ENCODE measurements at places on chromosomes 5 and 9.

DNA sequence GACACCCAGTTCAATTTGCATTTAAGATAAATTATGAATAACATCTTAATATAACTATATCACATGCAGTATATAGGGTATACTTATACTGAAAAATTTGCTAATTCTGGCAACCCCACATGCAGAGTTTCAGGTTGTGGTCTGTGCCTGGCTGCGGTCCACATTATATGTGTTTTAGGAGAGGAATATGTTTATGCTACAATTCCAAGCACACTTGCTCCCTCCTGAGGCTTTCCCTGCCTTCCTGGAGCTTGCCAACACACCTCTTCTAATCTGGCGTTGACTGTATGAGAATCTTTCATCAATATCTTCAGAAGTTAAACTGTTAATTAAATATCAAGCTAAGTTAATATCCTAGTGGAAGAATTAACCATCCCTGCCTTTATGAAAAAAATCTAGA is 45.2 kb downstream of the SEMA5A start:
- no peak for DNase-seq

GRCh38 chr5:80204808-80205614 is 50.8 kb downstream of the SERINC5 start:
- DNase-seq: no peak

- DNase-seq: no peak
Observed at GRCh38 chr9:37730256-37730655, 23.3 kb upstream of the TRMT10B start.

GRCh38 chr5:58622936-58623871 is 40.3 kb downstream of the RAB3C start:
- no peak for DNase-seq

- no peak for DNase-seq
Observed at GRCh38 chr5:31357038-31357437, 163.6 kb downstream of the CDH6 start.

GRCh38 chr9:4486176-4486575 is 4.1 kb upstream of the SLC1A1 start:
- DNase-seq: no peak

- no peak for DNase-seq
Observed at GRCh38 chr9:124794902-124795491, 18.1 kb downstream of the OLFML2A start.

DNA sequence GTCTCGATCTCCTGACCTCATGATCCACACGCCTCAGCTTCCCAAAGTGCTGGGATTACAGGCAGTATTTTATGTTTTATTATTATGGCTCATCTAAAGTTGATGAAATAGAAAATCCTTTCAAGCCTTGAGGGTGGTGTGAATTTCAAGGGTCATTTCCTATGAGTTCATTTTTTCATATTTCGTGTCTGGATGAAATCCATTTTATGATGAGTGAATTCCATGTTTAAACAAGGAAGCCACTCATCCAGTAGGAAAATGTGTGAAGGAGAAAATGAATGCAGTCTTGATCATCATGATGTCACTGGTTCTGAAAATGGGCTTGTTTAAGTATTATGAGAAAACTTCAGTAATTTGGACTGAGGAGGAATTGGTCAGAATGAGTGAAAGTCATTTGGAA is 74.6 kb upstream of the ZSWIM6 start:
- no peak for DNase-seq

DNA sequence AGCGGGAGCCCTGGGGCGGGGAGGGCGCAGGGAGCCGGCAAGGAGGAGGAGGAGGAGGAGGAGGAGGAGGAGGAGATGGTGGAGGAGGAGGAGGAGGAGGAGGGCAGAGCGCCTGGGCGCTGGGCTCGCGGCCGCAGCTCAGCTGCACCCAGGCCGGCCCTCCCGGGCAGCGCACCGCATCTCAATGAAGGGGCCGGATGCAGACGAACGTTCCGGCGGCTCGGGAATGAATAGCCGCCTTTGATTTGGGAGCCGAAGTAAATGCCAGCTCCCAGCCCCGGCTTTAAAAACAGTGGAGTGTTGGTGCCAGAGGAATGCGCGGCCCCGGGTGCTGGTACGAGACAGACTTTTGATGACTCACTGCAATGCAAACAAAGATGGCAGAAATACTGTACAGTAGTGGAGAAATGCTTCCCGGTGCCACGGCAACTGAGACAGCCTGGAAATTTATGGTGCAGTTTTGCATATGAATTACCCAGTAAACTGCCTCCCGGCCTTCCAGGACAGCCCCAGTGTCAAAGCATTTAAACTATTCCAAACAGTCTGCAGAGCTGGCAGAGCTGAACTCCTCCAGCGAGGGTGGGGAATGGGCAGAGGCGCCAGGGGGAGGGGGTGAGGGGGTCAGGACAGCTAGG is 43.1 kb downstream of the NACC2 start:
- DNase-seq: no peak

DNA sequence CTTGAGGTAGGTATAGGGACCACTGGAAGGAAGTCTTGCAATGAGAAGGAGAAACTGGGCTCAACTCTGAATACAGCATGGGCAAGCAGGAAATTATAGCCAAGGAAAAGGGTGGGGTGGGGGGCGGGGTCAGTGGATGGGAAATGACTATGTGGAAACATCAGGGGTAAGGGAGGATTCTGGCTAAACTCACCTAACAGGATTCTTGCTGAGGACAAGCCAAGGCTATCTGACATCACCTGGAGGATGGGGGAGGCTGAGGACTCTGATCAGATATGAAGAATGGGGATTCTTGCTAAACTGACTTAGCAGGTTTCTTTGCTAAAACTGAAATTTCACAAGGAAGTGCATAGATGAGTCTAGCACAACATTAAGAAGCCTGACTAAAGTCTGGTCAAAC is 40.8 kb downstream of the CTSL start:
- no peak for DNase-seq

DNA sequence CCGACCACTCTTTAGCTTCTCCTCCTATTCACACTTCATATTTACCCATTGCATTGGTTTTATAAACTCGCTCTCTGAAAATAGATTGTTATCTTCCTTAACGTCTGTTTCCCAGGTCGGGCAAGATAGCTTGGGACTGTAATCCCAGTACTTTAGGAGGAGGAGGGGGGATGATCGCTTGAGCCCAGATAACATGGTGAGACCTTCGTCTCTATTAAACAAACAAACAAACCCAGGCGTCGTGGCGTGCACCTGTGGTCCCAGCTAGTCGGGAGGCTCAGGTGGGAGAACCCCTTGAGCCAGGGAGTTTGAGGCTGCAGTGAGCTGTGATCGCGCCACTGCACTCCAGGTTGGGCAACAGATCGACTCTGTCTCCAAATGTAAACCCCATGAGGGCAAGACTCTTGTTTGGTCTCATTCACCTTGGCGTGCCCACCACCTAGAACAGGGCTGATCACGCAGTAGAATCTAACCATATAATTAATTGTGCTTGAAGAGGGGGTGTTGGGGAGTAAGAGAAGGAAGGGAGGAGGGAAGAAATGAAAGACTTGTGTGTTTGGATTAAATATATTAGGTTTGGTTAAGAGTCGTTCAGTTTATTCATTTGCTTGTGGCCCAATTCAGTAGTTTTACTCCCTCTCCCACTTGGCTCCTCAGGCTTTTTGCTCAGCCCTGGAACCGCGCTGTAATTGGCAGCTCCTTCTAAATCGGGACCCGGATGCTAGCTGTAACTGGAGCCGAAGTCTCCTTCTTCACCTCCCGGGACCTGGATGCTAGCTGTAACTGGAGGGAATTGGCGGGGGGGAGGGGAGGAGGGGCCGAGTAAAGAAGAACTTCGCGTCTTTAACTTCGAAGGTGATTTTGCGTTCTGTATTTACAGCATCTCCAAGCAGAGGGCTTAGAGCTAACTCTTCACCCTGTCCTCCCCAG is 24.9 kb downstream of the CDKN2A start:
- no peak for DNase-seq

DNA sequence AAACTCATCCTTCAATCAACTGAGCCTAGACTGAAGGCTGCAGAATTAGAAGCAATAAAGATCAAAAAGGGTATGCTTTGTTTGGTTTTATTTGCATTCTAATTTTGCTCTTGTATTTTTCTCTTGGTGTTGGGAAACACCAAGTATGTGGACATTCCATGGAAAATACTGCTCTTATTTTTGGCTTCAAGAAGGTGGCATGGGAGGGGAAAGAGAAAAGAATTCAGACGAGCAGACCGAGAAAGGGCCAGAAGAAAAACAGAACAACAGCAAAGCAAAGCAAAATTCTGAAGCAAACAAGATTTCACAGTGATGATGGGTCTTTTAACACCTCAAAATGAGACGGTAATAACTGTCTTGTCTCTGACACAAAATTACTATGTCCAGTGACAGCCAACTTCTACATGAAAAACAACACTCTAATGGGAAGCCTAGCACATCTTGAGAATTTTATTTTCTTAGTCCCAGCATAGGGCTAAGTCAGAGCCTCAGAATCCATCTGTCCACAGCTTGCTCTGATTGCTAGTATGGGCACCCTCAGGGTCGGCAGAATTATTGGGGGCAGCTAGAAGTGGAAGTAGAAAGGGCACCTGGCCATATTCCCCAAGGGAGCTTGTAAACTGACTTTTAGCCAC is 26.8 kb downstream of the FREM1 start:
- no peak for DNase-seq

GRCh38 chr5:78345485-78345884 is 14.9 kb upstream of the SCAMP1 start:
- no peak for DNase-seq

GRCh38 chr5:133119233-133119711 is 67.5 kb downstream of the HSPA4 start:
- no peak for DNase-seq

DNA sequence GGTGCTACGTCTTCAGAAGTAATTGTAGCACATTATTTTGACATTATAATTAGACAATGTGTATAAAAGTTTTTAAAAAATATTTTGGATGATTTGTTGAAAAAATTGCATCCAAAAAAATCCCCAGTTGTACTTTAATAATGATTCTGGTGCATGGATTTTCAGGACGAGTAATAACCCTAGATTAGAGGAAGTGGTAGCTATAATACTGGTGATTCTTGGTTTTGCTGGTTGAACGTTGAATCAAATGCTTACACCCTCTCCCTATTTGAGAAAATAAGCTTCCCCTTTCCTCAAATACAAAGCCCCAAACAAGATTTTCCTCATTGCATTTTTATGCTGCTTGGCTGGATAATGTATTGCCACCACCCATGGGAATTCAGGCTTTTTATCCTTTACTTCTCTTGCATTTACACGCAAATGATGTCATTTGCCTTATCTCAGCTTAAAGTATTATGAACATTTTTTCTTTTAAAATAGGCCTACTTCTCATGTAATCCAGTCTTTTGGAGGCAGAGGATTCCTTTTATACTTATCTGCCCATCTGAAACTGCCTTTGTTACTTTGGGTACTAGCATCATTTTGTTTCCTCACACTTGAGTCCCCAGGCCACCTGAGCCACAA is 86.3 kb downstream of the UBE2R2 start:
- DNase-seq: no peak

DNA sequence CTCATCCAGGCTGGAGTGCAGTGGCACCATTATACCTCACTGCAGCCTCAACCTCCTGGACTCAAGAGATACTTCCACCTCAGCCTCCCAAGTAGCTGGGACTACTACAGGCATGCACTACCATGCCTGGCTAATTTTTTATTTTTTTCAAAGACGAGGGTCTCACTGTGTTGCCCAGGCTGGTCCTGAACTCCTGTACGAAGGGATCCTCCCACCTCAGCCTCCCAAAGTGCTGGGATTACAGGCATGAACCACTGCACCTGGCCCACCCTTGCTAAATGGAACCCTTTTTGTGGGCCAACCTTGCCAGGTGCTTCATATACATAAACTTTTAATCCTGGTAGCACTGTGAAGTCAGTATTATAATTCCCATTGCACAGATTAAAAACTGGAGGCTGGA is 1.0 kb downstream of the GRHPR start:
- no peak for DNase-seq

DNA sequence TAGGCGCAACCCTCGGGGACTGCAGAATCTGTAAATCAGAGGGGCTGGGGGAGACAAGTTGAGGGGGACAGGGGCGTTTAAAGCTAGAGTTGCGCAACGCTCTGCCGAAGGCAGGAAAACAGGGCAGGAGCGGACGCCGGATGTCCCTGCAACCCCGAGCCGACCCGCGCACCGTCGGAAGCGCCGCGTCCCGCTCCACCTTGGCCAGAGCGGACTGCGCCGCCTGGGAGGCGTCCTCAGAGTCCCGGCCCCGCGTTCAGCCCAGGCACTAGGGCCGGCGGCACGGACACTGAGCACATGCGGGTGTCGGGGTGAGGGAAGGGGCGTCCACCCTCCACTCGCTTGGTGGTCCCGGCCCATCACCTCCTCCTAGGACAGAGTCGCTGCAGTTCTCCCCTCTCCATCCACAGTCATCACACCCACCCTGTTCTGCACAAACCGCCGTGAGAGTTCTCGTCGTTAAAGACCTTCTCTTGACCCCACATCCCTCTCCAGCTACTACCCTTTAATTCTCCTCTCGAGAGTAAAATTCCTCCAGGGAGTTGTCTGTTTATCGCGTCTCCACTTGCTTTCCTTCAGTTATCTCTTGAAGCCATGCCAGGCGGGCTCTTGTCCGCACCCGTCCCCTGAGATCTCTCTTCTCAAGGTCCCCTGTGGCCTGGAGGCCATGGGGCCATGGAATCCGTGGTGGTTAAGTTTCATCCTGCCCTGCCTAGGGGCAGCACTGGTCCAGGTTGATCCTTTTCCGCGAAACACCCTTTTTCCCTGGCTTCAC is 796 bp upstream of the PDLIM7 start:
- DNase-seq: no peak

GRCh38 chr5:158769079-158769478 is 330.6 kb downstream of the EBF1 start:
- no peak for DNase-seq

DNA sequence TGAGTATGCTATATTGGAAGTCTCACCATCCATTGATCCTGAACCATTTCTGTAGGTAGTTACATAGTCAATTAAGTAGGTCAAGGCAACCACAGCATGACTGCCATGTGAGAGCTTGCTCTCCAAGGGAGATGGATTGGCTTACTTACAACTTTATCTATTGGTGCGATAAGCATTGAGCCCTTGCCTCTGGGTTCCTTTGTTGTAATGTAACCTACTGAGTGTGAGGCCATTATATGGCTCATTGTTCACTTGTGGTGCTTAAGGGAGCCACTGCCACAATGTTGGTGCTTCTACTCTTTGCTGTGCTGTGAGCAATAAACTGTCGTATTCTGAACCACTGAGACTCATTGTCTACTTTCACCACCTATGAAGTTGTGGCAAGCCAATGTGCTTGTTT is 510.6 kb upstream of the ITGA1 start:
- no peak for DNase-seq

GRCh38 chr9:99523838-99524237 is 297.8 kb upstream of the NR4A3 start:
- no peak for DNase-seq

Measured in cortex of kidney (tissue), 1 donor.